ENCODE measurements at places on chromosomes 7 and 10.

GRCh38 chr10:118800920-118801319 lies 46.1 kb upstream of the CACUL1 start:
- DNase-seq = no peak

DNA sequence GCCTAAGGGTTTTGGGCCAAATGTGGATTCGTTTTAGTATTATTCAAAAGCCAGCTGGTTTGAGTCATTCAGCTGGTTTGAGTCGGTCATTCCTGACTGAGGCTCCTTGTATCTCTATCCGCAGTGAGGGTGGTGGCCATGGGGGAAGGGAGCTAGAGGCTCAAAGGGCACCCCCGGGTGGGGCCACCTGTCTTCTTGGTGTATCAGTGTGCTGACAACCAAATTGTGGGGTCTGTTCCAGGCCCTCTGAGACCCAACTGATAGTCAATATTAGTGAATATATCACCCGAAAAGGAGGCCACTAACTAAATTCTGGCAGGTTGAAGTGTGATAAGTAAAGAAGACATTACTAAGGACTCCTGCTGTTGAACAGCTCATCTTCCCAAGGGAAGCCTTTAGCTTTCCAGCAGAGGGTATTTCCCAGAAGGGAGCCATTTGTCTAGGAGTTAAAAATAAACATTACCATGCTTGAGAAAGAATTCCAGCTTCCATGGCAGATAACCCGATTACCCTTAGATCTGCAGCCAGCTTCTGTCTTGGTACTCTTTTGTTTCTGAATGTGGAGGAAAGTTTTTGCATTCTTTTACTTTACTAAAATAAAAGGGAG lies 29.9 kb upstream of the DDX50 start:
- no peak for DNase-seq

GRCh38 chr7:112286250-112287086 lies 80.0 kb downstream of the ZNF277 start:
- no peak for DNase-seq

- DNase-seq = no peak
Observed at GRCh38 chr10:125152450-125153368, 7.7 kb downstream of the CTBP2 start.

- DNase-seq = no peak
Observed at GRCh38 chr10:21661935-21662334, 127.9 kb downstream of the MLLT10 start.

- DNase-seq = no peak
Observed at GRCh38 chr7:45679516-45679915, 105.3 kb downstream of the ADCY1 start.

- no peak for DNase-seq
Observed at GRCh38 chr7:132226046-132226956, 350.0 kb downstream of the PLXNA4 start.

GRCh38 chr10:94103801-94104221 lies 110.1 kb downstream of the PLCE1 start:
- no peak for DNase-seq

GRCh38 chr10:79137300-79137756 lies 68.6 kb downstream of the ZMIZ1 start:
- DNase-seq = no peak

- no peak for DNase-seq
Observed at GRCh38 chr7:73742338-73742752, 3.7 kb upstream of the ABHD11 start.

DNA sequence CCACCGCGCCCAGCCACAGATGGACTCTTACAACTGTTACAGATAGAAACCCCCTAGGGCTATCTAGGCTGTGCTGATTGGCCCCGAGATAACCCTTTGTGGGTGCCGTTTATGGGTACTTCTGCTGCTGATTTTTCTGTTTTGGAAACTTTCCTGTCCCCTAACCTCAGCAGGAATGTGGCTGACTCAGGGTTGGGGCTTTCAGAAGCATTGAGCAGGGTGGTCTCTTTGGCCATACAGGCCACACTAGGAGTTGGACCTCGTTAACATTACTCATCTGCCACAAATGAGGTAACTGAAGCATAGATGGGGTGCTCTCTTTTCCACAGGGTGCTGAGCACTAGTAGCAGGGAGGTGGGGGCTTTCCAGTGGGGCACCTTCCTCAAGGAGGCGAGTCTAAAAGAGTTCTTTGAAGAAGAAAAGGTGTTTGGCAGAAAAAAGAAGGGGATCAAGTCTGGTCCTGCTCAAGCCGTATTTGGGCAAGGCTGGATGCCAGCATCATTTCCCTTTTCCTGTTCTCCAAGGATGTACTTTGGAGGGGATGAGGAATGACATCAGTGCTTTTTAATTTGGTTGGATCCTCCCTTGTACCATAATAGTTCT lies 6.4 kb downstream of the ZSCAN25 start:
- DNase-seq = no peak
